ENCODE measurements at places on chromosomes 12 and 14.

GRCh38 chr12:2548081-2548480 is 246.7 kb upstream of the FKBP4 start:
- DNase-seq: no peak

GRCh38 chr14:64760146-64760755 is 56.0 kb downstream of the PLEKHG3 start:
- DNase-seq: peak; percentile 41

DNA sequence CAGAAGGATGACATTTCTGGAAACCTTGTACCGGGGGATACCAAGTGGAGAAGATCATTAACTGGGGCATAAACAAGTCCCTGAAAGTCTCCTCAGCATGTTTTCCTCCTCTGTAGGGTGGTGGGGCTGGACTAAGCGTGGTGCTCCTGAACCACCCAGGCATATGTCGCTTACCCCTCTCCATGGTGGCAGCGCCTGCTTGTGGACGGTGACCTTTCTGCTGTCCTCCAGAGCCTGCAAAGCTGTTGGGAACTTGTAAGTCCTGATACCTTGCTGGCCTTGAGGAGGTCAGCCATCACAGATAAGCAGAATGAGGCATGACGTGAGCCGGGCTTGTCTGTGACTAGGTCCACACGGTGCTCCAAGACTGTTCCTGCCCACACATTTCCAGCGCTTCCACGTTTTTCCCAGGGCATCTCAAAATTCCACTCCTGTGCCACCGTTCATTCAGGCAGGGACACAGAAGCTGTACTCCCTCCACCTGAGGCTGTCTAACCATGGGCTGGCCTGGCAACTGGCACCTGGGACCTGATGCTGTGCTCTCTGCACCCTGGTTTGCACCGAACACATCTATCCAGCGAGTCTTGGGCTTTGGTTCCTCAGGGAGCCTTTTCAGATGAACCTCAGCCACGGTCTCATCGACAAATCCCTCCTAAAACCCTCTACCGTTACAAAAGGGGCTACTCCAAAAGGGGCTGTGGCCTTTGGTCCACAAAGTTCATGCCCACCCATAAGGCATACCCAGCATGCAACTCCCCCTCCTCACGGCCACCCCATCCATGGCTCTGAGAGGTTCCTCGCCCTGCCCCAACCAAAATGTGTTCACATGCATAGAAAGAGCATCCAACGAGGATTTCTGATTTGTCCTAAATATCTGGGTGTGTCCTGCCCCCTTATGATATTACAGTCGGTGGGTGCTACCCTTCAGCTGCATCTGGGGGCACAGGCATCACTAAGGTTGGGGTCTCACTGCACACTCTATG is 199.6 kb upstream of the DIO3 start:
- DNase-seq: no peak

GRCh38 chr14:81529391-81529790 is 4.3 kb downstream of the SEL1L start:
- no peak for DNase-seq

GRCh38 chr14:92103363-92103989 is 2.9 kb downstream of the ATXN3 start:
- no peak for DNase-seq

DNA sequence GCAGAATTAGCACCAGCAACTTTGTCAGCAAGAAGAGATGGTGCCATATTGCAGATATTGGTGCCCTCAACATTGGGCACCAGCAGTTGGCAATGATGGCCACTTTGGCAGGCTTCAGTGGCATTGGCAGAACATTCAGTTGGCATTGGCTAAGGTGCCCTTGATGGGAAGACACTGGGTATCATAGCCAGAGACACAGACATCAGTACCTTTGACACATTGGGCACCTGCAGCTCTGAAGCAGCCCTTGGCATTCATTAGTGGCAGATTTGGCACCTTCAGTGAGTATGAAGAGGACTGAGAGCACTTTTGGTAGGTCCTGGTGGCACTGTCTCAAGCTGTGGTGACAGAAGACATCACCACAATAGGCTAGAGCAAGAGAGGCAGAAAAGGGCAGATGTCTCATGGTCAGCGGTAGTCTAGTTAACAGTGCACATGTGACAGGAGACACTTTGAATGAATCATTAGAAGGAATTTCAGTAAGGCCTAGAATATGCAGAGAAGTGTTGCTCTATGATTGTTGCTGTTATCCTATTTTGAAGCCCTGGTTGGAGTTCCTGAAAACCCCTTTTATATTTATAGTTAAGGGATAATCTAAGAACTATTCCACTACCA is 422.2 kb downstream of the APAF1 start:
- no peak for DNase-seq

- no peak for DNase-seq
These were observed 32.4 kb downstream of the LTBP2 start for GRCh38 chr14:74579447-74580274.

DNA sequence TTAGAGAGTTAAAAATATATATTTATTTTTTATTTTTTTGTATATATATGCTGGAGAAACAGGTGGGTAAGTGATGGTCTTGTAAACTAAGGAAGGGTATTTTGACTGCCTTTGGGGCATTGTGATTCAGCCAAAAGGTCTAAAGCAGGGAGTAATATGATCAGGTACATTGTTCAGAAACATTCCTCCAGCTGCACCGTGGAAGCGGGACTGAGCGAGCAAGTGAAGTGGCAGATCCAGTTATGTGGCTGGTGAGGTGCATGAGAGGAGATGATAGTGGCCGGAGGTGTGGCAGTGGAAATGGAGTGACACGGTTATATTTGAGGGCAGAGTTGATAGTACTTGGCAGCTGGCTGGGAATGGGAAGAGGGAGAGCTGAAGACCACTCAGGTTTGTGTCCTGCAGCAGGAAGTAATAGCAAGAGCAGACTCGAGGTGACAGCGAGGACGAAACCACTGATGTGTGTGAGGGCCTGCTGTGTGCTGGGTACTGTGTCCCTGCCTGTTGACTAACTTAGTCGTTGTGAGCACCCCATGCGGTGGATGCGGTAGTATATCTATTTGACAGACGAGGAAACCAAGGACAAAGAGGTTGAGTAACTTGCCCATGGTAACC is 39.2 kb downstream of the EID3 start:
- no peak for DNase-seq

DNA sequence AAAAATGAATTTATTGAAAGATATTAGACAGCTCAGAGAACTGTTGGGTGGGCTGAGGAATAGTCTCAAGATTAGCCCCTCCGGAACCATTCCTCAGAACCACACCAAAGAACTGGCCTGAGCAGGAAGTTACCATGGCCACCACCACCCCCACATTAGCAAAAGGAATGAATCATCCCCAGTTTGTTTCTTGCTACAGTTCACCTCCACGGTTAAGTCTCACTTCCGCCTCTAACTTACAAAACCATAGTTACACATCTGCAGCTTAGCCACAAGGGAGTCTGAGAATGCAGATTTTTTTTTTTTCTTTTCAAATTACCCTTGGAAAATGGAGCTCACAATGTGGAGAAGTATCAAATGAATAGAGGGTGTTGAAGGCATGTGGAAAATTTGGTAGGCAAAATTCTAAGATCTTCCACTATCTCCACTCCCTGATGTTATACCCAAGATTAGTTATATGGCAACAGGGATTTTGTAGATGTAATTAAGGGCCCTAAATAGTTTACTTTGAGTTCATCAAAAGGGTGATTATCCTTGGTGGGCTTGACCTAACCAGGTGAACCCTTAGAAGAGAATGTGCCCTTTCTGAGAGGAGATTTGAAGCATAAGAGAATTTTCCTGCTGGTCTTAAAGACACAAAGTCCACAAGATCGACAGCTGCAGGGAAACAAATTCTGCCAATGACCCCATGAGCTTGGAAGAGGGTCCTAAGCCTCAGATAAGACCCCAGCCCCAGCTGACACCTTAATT is 129.8 kb upstream of the KRR1 start:
- DNase-seq: peak; percentile 9

DNA sequence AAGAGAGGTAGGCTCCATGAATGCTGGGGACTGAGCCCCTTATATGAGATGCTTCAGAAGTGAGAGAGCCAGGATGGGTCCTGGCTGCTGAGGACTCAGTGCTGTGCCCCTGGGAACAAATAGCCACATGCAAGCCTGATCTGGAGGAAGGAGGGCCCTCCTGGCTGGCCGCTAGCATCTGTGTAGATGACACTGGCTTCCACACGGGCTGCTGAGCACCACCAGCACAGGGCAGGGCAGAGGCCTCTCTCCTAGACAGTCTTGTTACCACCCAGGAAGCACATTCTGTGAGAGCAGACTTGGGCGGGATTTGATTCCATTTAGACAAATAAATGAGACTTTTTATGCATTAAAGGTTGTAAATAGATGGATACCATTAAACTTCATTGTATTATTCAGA is 48.0 kb downstream of the ZNF664 start:
- no peak for DNase-seq

- no peak for DNase-seq
These were observed 72.9 kb upstream of the DDX11 start for GRCh38 chr12:31000751-31001150.

DNA sequence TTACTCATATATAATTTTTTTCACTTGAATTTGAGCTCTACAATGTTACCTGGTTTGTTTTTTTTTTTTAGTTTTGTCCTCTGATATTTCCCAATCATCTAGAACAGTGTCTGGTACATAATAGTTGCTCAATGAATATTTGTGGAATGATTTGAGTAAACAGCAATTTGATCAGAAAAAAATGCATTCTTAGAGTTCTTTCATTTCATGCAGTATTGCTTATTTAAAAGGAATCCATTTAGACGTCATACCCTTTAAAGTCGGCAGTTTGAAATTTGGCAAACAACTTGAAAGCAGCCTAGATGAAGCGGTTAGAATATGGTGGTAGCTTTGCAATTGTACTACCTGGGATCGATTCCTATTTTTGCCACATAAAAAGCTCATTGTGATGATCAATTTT is 140.0 kb downstream of the PDE3A start:
- no peak for DNase-seq

- no peak for DNase-seq
These were observed 83.0 kb upstream of the FAR2 start for GRCh38 chr12:29066011-29066588.

DNA sequence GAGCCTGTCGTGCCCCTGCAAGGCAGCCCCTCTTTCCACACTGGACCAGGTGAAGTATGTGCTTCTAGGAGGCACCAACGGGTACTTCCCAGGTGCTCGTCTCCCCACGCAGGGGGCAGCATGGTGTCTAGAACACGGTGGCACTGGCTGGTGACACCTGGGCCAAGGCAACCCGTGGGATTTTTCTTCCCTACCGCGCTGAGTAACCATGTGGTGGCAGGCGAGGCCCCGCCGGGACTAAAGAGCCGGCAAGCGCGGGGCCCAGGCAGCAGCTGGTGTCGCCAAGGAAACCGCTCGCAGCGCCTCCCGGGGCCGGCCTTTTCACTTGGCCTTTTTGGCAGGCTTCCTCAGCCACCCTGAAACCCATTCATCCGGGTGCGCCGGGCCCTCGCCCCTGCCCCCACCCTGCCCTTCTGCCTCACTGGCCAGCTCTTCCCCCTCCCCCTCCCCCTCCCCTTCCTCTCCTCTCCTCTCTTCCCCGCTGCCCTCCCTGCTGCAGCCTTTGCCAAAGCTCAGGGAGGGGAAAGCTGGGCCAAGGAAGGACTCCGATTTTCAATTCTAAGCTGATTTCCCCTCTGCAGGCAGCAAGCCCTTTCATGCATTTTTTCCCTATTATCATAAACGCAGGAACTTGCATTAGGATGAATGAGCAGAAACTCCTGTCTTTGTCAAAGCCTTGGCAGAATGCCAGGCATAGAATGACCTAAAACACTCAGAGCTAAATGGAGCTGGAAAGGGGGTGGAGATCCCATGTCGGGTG is 81.2 kb downstream of the IRF2BPL start:
- peak; percentile 62 for DNase-seq

DNA sequence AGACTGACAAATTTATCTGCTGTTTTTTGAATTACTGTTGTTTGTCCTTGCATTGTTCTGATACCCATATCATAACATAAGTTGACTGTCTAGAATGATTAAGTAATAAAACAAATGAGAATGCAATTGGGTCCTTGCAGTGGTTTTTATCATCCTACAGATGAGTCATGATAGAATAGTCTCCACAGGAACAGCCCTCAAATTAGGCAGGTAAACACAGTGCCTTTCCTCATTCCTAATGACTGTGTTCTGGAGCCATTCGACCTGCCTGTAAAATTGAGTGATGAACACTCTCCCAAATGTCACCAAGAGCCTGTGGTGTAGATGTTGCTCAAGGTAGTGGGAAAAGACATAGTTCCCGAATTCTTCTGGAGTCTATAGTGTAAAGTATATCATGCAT is 12.3 kb downstream of the NKX2-8 start:
- DNase-seq: no peak

GRCh38 chr14:52266782-52267181 is 716 bp upstream of the PTGDR start:
- no peak for DNase-seq

DNA sequence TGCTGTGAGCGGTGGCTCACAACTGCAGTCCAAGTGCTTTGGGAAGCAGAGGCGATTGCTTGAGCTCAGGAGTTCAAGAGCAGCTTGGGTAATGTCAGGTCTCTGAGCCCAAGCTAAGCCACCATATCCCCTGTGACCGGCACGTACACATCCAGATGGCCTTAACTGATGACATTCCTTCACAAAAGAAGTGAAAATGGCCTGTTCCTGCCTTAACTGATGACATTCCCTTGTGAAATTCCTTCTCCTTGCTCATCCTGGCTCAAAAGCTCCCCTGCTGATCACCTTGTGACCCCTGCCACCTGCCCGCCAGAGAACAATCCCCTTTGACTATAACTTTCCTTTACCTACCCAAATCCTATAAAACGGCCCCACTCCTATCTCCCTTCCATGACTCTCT is 48.6 kb downstream of the SLC25A47 start:
- DNase-seq: no peak

- no peak for DNase-seq
These were observed 33.0 kb downstream of the METAP2 start for GRCh38 chr12:95506707-95507523.

DNA sequence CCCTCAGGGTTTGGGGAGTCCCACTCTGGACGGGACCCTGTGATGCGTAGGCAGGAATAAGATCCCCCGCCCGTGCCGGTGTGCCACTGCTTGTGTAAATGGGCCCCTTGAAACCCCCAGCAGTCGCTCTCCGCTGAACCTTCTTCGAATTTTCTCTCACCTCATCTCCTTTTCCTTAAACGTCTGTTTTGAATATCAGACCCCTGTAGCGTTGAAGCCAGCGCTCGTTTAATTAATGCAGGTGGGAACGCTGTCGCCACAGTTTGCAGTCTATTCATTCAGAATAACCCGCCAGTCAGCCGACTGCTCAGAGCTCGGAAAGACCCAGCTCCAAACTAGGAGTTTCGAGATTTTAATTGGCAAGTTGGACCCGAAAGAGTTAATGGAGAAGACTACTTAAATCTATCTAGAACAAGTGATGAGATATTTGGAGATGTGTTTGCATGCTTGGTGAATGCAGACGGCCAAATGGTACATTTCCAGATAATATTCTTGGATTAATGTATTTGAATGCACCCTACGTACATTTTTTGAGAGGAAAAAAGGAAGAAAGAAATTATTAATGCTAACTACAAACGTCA is 739 bp upstream of the PPP2R5E start:
- no peak for DNase-seq

All from activated CD4-positive, alpha-beta T cell treated with anti-CD3 and anti-CD28 coated beads for 24 hours (primary cell).